ENCODE measurements at places on chromosomes 4 and X.

DNA sequence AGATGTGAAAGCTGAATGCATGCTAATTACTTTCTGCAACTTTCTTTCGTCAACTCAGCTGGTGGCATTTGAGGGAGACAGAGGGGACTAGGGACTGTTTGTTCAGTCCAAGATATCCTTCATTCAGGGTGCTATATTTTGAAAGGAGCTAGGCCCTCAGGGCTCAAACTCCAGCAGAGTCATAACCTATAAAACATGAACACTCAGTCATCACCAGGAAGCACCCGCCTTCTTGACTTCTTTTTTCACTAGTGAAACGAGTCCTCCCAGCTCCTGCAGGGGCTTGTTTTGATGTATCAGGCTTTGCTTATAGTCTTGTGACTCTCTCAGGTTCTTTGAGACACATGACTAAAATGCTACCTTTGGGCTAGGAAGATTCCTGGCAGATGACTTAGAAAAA is 230.6 kb downstream of the PCDH7 start:
- no peak for DNase-seq

DNA sequence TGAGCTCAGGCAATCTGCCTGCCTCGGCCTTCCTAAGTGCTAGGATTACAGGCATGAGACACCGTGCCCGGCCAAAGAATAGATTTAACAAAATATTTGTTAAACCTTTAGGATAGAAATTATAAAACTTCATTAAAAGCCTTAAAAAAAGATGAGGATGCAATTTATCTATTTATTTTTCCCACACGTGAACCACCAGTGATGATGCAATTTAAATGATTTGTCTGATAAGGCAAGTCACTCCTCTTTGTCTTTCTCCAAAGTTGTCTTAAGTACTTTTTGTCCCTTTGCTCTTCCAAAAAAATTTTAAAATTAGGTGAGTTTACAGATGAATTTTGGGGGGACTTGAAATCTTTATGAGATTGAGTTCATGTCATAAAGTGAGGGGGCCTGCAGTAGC is 58.2 kb downstream of the SLC34A2 start:
- DNase-seq: no peak

DNA sequence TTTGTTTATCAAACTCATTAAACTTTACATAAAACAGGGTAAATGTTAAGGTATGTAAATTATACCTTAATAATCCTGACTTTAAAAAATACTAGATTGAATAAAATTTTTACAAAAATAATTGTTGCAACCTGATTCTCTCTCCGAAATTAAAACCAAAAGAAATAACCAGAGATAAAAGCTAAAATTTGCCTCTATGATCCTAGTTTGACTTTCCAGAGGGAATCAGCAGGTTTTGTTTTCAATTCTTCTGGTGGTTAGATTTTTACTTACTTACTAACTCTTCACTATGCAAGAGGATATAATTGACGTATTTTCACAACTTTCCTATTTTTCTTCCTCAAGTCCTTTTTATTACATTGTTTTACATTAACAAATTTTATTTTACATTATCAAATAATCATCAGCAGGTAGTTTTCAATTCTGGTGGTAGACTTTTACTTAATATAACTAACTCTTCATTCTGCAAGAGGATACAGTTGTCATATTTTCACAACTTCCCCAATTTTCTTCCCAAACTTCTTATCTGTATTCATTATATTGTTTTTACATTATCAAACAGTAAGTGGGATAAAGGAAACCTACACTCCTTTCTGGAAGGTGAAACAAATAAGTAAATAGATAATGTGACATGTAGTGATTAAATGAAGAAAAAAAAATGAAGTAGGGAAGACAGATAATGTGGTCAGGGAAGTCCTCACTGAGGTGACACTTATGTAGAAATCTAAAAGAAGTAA is 52.2 kb downstream of the TBCK start:
- DNase-seq: no peak

DNA sequence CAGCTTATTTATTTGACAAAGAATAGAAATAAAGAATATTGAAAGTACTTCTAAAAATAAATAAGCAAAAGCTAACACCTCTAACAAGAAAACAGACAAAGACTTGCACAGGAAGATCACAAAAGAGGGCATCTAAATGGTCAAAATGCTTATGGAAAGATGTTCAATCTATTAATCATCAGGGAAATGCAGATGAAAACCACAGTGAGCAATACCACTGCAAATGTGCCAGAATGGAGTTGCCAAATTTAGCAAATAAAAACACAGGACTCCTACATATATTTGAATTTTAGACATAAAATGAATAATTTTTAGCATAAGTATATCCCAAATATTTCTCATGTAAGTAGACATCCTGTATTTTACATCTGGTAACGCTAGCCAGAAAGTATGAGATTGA is 56.1 kb upstream of the HPGD start:
- DNase-seq: no peak

- no peak for DNase-seq
Observed at GRCh38 chrX:17719711-17720110, 17.6 kb upstream of the SCML1 start.

DNA sequence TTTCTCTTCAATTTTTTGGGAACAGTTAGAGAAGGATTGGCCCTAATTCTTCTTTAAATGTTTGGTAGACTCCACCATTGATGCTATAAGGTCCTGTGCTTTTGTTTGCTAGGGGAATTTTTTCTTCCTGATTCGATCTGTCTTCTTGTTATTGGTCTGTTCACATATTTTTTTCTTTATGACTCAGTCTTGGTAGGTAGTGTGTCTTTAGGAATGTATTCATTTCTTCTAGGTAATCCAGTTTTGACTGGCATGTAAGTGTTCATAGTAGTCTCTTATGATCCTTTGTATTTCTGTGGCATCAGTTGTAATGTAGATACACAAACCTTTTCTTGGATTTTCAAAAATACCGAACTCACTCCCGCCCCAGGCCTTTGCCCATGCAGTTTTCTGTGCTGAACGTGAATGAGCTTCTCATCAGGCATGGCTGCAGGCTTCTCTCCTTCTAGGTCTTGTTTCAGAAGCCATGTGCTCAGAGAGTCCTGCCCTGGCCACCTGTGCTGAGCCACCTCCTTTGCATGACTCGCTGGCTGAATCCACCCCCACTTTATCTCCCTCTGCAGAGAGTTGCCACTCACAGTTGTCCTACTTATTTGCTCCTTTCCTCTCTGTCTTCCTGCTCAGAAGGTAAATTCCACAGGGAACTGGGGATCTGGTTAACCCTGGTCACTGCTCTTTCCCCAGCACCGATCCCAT is 67.0 kb downstream of the STK32B start:
- DNase-seq: no peak

DNA sequence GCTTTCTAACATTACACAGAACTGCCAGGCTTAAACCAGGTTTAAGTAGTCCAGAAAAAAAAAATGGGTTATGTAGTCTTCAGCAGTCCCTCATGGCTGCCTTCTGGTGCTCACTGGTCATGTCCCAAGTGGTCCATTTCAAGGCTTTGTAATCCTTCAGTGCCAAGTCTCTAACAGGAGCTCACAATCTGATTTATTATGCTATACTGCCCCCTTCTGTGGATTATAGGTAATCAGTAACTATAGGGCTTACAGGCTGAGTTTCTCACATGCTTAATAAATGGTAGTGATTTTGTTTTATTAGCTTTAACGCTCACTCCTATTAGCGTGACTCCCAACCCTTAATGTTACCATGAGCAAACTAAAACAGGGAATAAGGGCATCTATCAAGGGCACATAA is 92.5 kb upstream of the EDA2R start:
- no peak for DNase-seq

- no peak for DNase-seq
Observed at GRCh38 chr4:106165351-106166010, 150.5 kb downstream of the TBCK start.

GRCh38 chr4:133996431-133997121 is 205.0 kb downstream of the PABPC4L start:
- DNase-seq: no peak

DNA sequence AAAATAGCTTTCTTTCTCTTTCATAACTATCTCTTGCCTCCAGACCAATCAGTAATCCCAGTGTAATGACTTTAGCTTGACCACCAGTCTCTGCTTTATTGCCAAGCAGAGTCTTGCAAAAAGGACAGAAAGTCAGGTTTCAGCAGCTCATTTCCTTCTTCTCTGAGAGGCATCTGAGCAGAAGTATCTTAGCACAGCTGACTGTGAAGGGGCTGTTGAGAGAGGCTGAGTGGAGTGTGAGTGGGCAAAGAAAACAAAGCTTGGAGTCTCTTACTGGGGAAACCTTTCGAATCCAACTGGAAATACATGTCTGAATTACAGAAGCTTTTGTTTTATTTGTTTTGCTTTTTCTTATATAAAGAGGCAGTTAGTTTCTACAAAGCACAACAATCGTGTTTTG is 170.3 kb upstream of the IGFBP7 start:
- DNase-seq: no peak

GRCh38 chrX:124086411-124086810 is 124.9 kb downstream of the STAG2 start:
- DNase-seq: no peak

GRCh38 chrX:21873063-21873775 is 17.4 kb downstream of the YY2 start:
- no peak for DNase-seq

DNA sequence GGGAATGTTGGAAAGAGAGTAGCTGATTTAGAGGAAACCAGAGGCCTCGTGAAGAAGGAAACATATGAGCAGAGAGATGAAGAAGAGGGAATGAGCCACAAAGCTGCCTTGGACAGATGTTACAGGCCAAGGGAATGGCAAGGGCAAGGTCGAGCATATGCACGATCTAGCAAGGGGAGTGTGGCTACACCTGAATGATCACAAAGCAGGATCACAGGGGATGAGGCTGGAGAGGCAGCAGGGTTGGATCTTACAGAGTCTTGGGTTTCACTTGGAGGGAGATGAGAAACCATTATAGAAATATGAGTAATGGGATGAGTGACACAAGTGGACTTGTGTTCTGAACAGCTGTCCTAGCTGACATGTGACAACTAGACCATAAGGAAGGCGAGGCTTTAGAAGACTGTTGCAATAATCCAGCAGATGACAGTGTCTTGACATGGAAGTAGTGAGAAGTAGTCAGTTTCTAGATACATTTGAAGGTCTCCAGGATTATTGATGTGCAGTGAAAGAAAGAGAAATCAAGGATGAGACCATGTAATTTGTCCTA is 58.7 kb downstream of the RASGEF1B start:
- no peak for DNase-seq

- no peak for DNase-seq
Observed at GRCh38 chr4:125833-126232, 1.5 kb downstream of the ZNF718 start.

- DNase-seq: no peak
Observed at GRCh38 chrX:141221611-141222010, 20.7 kb downstream of the SPANXC start.

DNA sequence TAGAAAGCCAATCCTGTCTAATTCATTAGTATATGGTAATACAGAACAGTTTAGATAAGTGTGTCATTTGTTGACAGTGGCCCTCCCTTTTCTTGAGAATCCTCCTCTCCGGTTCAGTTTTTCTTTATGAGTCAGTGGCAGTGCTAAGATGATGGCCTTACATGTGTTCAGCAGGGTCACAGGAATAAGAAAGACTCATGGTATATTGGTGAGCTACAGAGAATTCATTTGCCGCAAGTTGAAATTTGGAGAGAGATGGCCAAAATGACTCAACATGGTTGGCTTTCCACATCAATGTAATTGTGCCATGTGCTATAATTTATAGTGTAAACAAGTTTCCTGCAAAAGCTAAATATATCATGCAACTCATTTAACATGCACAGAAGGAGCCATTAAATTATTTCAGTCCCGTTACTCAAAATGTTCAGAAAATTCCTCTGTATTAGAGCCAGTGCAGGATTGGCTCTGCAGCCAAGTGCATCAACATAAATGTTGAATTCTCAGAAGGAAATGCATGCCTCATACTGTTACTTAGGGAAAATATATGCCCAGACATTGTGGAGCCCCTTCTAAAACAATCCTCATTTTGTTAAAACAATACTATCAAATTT is 374.3 kb downstream of the AFF2 start:
- no peak for DNase-seq

DNA sequence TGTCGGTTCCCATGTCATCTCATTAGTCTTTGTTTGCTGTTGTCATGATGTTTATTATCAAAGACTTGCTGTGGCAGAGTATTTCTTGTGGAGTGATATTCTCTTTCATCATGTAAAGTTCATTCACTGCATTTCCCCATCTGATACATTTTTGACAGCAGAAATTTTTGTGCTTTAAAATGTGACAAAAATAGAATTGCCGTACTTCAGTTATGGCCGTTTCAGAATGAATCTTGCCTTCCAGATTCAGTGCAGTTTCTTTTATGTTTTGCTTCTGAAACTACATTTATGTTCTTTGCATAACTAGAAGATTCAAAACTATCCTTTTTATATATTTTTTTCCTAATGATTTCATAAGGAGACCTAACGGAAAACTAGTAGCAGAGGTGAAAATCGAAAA is 10.0 kb downstream of the CSTF2 start:
- no peak for DNase-seq

GRCh38 chrX:138485224-138485623 is 226.3 kb downstream of the FGF13 start:
- no peak for DNase-seq

- DNase-seq: no peak
Observed at GRCh38 chr4:59195839-59196238, 2004.3 kb upstream of the ADGRL3 start.
